ENCODE measurements at places on chromosomes 6 and 20. TPM values are rescaled to one million over a fixed set of nuclear protein-coding genes. Genes with fewer than 3 reads are reported as not detected.

GRCh38 chr6:46312654-46313053 lies 141.9 kb upstream of the ENPP5 start:
- DNase-seq = no peak

GRCh38 chr6:37155394-37156312 lies 14.3 kb upstream of the PIM1 start:
- DNase-seq = no peak

- no peak for DNase-seq
These were observed 306.8 kb upstream of the CNR1 start for GRCh38 chr6:88472851-88473525.

- no peak for DNase-seq
These were observed 144.0 kb downstream of the PRL start for GRCh38 chr6:22152841-22153240.

DNA sequence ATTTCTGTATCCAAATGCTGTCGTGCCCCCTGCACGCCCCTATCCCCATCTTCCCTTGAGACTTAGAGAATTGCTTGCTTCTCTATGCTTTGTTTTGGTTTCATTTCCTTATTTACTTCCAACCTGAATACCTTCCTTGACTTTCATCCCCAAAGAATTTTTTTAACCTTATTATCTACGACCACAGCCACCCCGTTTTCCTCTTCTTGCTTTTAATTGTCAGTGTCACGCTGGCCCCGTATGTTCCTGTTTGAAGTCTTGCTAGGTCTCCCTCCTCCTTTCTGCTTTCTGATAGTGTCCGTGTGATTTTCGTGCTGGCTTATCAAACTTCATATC lies 40.1 kb downstream of the RNF217 start:
- no peak for DNase-seq

GRCh38 chr6:69422020-69422419 lies 374.8 kb downstream of the LMBRD1 start:
- no peak for DNase-seq

- no peak for DNase-seq
These were observed 8.0 kb downstream of the CST3 start for GRCh38 chr20:23629542-23630391.

DNA sequence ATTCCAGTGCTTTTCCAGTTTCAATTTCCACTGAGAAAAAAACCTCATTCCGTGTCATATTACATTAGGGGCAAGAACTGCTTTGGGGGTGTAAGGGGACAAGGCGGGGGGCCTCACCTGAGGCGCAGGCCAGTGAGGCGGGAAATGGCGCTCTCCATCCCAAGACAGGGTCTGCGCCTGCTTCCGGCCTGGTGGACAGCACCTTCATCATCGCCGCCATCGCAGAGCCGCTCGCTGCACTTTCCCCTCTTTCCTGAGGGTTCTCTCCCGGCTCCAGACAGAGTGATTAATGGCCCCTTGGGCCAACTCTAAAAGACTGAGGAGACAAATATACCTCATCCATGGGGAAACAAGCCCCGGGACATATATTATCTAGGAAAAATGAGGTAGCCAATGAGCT lies 270.0 kb upstream of the SOX4 start:
- DNase-seq = no peak

DNA sequence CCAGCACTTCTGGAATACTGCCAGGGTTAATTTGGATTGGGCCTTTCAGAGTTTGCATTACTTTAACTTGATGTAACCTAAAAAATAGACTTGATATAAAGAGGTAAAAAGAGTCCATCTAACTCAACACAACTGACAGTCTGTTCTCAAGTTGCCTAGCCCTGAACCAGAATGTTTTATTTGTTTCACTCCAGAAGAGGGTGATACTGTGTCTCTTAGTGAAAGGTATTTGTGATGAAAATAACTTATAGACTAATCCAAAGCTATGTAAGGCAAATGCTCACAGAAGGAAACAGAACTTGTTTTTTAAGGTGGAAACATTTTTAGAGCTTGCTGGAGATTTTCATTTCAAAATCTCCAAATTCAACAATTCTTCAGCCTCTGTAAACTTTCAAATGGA lies 469.1 kb upstream of the RUNX2 start:
- no peak for DNase-seq

- no peak for DNase-seq
These were observed 7.2 kb downstream of the GTF3C6 start for GRCh38 chr6:110965629-110966229.

DNA sequence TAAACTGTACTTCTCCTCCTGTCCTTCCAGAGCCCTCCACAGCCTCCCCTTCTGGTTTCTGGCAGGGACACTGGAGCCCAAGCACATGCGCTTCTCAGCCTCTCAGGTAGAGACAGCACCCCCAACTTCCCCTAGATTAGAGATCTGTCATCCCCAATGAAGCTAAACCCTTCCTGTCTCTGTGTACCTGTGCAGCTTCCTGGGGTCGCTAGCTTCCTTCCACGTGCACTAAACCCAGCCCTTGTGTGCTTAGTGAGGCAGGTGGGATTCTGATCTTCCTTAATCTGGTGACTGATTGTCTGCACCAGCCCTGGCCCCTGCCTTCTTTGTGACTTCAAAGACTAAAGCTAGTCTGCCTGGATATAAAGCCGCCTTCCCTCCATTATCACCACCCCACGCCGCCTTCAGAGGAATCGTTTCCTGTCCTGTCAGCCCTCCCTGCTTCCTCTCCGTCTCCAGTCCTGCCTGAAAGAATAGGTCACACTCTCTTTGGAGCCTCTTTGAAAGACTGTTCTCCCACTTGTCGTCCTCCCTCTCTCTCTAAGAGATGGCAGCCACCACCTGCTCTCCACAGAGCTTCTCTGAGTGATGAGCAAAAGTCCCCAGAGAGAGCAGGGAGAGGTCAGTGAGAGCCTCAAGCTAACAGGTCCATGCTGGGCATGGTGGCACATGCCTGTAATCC lies 27.5 kb downstream of the CAPN11 start:
- no peak for DNase-seq

DNA sequence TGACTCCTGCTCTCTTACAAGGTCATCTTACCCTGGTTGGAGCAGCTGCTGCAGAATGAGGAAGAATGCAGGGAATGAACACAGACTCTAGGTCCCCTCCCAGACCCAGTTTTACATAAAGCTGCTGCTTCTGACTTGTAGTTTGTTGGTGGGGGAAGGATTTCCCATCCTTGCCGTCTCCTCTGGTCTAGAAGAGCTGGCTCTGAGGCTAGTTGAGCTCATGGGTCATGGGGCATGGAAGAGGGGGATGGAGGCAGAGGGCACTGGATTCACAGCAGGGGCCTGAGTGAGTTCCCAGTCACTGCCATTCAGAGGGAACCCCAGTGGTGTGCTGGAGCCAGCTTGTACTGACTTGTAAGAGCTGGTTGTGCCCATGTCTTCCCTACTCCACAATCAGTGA lies 9.2 kb upstream of the GUCA1A start:
- DNase-seq = no peak

DNA sequence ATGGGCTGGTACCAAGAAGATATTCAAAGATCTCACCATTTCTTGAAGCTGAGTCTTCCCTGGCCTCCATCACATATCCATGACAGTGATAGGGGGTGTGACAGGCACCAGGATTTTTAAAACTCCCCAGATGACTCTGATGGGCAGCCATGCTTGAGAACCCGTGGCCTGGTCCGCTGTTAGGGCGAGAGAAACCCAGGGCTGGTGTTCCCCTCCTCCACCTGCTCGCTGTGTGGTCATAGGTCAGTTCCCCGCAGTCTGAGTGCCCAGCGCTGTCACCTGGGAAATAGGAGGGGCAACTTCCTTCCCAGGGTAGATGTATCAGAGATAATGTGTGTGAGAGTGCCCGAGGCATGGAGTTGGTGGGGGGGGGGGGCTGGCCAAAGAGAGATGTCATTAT lies 50.9 kb downstream of the TMEM242 start:
- DNase-seq = no peak

DNA sequence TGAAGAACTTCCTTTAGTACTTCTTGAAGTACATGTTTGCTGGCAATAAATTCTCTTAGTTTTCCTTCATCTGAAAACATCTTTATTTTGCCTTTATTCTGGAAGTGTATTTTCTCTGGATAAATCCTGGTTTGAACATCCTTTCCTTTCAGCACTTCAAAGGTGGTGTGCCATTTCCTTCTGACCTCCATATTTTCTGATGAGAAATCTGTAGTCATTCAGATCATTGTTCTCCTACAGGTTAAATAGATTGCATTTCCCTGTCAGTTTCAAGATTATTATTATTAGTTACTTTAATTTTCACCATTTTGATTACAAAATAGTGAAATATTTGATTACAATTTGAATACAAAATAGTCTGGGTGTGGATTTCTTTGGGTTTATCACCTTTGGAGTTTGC lies 134.5 kb downstream of the CDH26 start:
- no peak for DNase-seq

GRCh38 chr6:151236668-151237401 lies 2.9 kb upstream of the AKAP12 start:
- DNase-seq = no peak

GRCh38 chr6:116405138-116405537 lies 34.4 kb downstream of the DSE start:
- DNase-seq = no peak

DNA sequence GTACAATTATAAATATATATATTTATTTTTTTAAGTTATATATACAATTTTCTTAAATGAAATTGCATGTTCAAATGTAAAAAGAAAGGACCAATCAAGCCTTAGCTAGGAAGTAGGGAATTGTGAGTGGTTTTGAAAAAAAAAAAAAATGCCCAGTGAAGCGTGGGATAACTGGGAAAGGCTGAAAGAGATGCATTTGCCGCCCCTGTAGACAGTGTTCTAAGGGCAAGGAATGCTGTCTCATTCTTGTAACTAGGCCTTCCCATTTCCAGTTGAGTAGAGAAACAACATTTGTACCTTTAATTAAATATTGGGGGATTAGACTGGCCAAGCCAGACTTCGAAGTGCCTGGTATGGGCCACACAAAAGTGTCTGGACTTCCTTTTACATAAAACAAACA lies 430.1 kb upstream of the SLC35B3 start:
- no peak for DNase-seq

The NKX2-4 gene
- not detected for total RNA-seq

The HMGCLL1 gene
- total RNA-seq = not detected

The IFNGR1 gene
- total RNA-seq = 33.4 TPM

The TTPAL gene
- 4.8 TPM for total RNA-seq

The GNMT gene
- total RNA-seq = not detected

The C6orf141 gene
- total RNA-seq = 36.8 TPM

The PXDC1 gene
- total RNA-seq = 45.3 TPM

The KIF13A gene
- total RNA-seq = 24.4 TPM

Measured in HT-29 (cell line).